Skin of body (tissue), 3 donors: ENCODE measurements at places on chromosomes 13 and 19.

GRCh38 chr13:99473515-99473914 is 27.8 kb upstream of the TM9SF2 start:
- DNase-seq = no peak

- no peak for DNase-seq
These were observed 60.2 kb upstream of the RFC3 start for GRCh38 chr13:33757713-33758112.

DNA sequence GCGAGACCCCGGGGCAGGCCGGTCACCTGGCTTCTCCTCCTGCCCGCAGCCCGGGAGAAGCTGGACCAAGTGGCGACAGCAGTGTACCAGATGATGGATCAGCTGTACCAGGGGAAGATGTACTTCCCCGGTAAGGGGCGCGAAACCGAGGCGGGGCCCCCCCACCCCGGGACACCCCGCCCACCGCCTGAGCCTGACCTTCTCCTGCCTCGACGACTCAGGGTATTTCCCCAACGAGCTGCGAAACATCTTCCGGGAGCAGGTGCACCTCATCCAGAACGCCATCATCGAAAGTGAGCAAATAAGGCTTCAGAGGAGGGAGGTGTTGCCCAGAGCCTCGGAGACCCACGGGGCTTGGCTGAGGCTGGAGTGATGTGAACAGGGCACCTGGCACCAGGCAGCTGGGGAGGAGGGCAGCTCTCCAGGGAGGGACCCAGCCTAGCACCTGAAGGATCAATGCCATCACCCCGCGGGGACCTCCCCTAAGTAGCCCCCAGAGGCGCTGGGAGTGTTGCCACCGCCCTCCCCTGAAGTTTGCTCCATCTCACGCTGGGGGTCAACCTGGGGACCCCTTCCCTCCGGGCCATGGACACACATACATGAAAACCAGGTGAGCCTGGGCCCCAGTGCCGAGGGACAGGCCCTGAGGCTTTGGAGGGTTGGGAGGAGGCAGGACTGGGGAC is 629 bp downstream of the IZUMO4 start:
- DNase-seq = no peak

- no peak for DNase-seq
These were observed 9.6 kb upstream of the UBL3 start for GRCh38 chr13:29859971-29860370.

DNA sequence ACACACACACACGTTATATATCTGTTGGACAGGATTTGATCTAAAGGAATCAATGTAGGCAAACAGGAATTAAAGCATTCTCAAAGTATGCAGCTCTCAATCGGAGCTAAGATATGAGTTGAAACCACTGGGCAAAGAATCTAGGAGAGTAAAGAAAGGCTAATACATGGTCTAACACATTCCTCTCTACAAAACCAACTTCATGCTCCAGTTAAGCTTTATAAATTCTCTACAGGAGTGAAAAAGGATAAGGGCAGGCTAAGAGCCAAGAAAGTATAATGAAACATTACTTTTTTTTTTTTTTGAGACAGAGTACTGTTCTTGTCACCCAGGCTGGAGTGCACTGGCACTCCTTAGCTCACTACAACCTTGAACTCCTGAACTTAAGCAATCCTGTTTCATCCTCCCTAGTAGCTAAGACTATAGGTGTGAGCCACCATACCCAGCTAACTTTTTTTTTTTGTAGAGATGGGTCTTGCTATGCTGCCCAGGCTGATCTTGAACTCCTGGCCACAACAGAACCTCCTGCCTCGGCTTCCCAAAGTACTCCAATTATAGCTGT is 10.6 kb downstream of the FBXL3 start:
- DNase-seq = no peak

DNA sequence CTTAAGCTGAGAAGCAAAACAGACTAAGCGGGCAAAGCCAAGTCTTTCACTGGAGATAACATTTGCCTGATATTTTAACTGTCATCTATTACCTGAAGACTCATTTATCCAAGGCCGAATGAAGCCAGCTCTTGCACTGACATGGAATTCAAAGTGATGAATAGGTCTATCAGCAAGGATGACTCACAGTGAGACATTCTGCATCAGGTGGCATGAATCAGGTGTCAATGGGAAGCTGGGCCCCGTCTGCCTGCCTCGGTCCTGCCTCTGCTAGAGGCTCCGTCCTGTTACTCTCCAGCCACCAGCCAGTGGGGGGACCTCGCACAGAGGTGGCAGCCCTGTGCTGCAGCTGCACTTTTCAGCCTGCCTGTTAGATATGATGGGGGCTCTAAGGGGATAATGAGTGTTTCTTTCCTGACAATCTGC is 23.5 kb downstream of the STARD13 start:
- no peak for DNase-seq

- DNase-seq = no peak
These were observed 716.5 kb upstream of the PRR20A start for GRCh38 chr13:56424246-56424645.

DNA sequence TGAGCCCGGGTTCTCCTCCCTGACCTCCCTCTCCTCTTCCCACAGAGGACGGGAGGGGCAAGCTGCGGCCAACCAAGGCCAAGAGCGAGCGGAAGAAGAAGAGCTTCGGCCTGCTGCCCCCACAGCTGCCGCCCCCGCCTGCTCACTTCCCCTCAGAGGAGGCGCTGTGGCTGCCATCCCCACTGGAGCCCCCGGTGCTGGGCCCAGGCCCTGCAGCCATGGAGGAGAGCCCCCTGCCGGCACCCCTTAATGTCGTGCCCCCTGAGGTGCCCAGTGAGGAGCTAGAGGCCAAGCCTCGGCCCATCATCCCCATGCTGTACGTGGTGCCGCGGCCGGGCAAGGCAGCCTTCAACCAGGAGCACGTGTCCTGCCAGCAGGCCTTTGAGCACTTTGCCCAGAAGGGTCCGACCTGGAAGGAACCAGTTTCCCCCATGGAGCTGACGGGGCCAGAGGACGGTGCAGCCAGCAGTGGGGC is 162.2 kb downstream of the KDM4B start:
- DNase-seq = no peak

- peak; percentile 46 for DNase-seq
These were observed 915 bp upstream of the KCTD12 start for GRCh38 chr13:76887076-76887563.

DNA sequence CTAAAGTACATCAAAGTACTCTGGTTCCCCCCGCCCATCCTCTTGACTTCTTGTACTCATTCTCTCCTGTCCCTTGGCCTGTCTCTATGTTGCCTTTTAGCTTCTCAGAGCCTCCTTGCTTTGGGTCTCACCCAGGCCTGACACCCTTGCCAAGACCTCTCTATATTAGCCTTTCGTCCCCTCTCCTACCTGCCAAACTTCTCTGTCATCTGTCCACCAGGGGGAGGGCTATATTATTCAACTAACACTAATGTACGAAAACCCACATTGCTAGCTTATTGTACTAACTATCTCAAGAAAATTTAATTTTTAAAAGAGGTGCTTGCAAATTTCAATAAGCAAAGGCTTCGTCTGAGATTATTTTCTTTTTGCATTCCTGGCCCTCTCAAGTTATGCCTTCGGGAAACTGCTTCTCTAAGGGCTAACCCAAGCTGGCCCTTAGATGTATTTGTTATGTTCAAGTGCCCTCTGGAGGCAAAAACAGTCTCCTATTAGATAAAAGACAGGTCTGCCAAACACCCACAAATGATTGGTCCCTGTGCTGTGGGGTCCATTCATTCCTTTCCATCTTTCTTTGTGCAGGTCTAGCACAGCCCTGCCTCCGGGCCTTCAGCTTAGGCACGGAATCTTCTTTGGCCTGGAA is 6.3 kb upstream of the MRPS31 start:
- peak; percentile 46 for DNase-seq

DNA sequence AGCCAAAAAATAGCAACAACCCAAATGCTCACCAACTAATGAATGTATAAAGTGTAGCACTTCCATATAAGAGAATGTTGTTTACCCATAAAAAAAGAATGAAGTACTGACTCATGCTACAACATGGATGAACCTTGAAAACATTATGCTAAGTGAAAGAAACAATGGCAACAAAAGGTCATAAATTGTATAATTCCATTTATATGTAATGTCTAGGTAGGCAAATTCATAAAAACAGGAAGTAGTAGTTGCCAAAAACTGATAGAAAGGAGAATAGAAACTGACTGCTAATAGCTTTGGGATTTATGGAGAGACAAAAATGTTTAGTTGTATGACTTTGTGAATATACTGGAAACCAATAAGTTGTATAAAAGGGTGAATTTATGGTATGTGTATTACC is 21.6 kb downstream of the MYCBP2 start:
- no peak for DNase-seq

DNA sequence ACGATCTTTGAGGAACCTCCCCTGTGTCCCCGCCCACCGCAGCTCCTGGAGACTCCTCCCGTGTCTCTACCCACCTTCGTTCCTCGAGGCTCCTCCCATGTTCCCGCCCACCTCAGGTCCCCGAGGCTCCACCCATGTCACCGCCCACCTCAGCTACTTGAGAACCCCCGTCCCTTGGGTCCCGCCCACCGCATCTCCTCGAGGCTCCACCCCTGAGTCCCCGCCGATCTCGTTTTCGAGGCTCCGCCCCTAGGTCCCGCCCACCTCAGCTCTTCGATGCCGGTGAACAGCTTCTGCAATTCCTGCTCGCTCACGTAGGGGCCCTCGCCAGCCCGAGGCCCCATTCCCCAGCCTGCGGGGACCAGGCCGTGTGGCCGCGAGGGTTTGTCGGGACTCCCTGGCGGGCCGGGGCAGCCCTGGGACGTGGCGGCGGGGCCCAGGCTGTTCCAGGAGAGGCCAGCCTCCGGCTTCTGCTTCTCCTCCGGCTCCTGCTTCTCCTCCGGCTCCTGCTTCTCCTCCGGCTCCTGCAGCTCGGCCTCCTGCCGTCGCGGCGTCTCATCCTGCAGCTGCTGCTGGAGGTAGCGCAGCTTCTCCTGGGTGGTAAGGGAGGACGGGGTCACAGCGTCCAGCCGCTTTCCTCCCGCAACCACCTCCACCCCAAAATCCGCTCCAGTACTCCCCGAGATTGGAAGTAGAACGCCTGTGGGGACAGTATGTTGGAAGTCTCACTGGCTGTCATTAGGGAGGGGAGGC is 16.7 kb downstream of the TSKS start:
- DNase-seq = no peak

DNA sequence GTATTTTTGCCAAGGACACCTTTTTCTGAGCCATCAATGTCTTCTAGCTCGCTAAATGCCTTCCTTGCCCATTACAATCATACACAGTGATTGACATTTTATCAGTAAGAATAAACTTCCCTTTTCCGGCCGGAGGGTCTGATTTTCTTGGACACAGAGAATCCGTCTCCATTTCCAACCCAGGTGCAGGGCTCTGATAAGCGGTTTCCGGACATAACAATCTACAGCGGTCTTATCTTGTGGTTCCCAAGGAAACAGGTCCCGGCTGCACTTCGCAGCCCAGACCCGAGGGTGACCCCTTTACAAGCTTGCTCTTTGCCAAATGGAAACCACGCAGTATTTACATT is 5.1 kb upstream of the ZNF77 start:
- DNase-seq = no peak

DNA sequence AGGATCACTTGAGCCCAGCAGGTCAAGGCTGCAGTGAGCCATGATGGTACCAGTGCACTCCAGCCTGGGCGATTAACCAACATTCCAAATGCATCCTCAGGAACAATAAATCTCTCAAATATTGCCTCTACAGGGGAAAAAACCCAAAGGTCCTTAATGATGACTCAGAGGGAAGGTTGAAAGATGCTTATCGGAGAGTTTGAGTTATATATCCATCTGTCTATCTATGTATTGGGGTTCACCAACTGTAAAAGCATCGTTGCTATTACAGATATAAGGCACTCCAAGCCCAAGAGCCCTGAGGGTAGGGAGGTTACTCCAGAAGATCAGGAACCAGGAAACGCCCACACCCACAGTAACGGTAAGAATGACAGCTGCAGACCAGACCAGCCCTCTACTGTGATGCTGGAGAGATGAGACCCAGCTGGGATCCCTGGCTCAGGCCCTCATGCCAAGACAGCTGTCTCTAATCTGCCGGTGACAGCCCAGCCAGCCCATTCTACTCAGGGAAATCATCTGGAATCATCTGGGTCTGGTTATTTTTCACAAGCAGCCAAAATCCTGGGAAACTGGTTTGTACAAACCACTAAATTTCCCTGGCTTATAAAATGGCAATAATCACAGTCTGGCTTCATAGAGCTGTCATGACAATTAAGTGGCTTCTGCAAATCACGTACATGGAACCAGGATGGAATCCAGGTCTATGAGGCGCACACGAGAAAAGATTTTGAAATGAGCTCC is 23.8 kb downstream of the TEX101 start:
- peak; percentile 93 for DNase-seq

DNA sequence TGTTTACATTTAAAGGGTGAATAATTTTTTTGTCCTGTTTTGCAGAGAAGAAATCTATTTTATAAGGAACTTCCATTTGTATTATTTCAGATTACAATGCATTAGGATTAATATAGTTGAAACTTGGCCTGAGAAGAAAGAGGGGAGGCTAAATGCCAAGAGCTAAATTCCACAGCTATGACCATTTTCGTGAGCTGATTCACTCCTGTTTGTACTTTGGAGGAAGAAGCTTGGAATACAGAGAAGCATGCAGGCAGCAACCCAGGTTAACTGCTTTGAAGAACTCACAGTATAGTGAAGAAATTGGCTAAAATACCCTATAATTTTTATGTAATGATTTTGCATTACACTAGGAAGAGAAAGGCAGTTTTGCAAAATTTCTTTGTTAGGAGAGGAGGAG is 309.4 kb upstream of the KLF12 start:
- DNase-seq = peak; percentile 73

- no peak for DNase-seq
These were observed 12.6 kb upstream of the MAB21L1 start for GRCh38 chr13:35489050-35489449.

DNA sequence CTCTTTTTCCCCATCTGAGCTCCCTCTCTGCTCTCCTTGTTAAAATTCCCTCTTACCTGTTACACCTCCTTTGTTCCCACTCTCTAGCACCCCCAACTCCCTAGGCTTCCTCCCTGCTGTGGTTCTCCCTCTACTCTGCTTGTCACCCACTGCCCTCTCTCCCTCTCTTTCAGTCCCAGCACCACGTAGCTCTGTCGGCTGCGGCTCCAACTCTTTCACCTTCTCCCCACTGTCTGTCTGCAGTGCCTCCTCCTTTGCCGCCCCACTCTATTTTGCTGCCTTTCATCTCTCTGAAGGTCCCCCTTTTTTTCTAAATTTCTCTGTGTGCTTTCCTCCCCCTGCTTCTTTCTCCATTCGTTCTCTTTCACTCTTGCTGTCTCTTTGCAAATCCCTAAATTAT is 1.1 kb downstream of the ZNF836 start:
- DNase-seq = no peak

- DNase-seq = no peak
These were observed 6.9 kb downstream of the KANK3 start for GRCh38 chr19:8336072-8336569.
